ENCODE measurements at places on chromosomes 11 and 22.

- no peak for DNase-seq
Observed at GRCh38 chr11:35017528-35018342, 101.3 kb downstream of the PDHX start.

DNA sequence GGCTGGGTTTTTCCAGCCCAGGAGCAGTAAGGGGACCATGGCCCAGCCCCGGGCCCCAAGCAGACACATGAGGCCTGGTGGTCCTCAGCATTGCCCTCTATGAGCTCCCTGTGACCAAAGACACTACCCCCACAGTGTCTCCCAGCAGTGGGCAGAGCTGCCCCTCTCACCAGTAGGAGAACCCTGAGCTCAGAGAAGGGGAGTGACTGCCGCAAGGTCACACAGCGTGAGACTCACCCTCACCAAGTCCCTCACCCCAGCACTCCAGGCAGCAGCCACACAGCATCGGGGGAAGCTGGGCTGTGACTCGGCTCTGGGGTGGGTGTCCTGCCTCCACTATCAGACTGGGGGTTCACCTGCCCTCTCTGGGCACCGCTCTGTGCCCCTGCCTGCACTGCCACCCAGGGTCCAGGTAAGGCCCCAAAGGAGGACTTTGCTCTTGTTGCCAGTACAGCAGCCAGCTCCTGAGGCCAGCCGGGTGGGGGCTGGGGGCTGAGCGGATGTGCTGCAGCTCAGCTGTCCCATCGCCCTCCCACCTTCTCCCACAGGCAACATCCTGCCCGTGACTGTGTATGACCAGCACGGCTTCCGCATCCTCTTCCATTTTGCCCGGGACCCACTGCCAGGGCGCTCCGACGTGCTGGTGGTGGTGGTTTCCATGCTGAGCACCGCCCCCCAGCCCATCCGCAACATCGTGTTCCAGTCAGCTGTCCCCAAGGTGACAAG, 7.9 kb upstream of the SH3BP1 start:
- DNase-seq: no peak

DNA sequence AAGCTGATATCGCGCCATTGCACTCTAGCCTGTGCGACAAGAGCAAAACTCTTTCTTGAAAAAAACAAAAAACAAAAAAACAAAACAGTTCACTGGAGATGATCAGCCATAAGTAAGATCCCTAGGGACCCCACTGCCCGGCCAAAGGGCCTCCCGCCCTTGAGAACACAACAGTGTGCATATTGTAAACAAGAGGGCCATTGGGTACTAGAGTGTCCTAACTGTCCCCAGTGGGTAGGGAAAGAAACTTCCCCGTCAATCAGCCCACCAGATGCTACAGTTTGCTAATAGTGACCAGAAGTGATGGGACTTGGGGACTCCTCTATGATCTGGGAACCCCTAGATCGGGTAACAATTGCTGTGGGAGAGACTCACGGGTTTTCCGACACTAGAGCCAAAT, 3.7 kb upstream of the ACY3 start:
- no peak for DNase-seq

- DNase-seq: no peak
Observed at GRCh38 chr11:83493917-83494316, 207.8 kb upstream of the CCDC90B start.

DNA sequence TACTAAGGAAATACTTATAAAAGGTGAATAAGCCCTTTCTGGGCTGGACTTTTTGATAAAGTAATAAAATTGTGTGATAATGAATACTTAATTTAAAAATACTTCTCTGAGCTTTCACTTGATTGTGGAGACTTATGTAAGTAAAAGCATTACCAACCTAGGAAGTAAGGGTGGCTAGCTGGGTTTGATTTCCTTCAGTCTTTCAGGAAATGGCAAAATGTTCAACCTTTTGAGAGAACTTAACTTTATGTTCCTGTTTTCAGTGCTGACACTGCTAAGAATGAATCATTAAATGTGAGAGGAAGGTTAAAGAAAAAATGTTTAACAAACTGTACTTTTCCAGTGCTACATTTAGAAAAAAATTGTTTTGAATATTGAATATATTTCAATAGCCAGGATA, 900.3 kb downstream of the METTL15 start:
- DNase-seq: no peak

- DNase-seq: no peak
Observed at GRCh38 chr11:43217849-43218248, 93.9 kb upstream of the API5 start.

- DNase-seq: no peak
Observed at GRCh38 chr11:93668171-93668570, 6.7 kb downstream of the CEP295 start.

GRCh38 chr11:129644326-129644725, 171.3 kb upstream of the TMEM45B start:
- DNase-seq: no peak

GRCh38 chr11:17641792-17642350, 77.5 kb upstream of the MYOD1 start:
- no peak for DNase-seq

GRCh38 chr11:34707462-34707840, 86.6 kb downstream of the EHF start:
- DNase-seq: no peak

- DNase-seq: no peak
Observed at GRCh38 chr22:50531962-50532674, 2.3 kb upstream of the TYMP start.

DNA sequence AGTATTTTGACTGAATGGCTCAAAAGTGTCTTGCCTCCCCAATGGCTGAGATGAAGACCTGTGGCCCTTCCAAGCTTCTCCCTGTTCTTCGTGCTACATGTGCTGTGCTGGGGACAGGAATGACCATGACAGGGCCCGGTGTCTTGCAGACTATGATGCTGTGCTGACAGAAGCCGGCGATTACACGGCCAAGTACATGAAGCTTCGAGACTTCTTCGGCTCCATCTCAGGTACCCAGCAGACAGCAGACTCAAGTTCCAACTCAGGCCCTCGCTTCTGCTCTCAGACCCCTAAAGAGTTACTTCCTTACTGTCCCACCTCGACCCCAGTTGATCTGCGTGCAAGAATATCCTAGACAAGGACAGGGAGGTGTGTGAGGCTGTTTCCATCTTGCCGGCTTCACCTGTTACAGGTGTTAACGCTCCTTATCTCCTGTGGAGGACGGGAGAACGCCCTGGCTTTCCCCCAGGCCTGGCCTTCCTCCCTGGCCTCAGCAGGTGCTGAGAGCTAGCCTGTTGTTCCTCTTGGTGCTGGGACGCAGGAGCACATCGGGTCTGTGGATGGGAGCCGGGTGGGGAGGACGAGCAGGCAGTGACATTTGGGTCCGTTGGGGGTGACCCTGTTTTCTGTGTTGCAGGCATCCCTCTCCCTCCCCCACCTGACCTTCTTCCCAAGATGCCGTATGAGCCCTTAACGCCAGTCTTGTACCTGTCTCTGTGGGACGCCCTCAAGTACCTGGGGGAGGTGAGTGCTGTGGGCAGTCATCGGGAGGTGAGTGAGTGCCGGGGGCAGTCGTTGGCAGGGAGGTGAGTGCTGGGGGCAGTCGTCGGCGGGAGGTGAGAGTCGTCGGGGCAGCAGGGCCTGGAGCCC, 38.1 kb downstream of the GLB1L2 start:
- no peak for DNase-seq

GRCh38 chr22:45537734-45538181, 35.1 kb downstream of the FBLN1 start:
- peak; percentile 50 for DNase-seq

DNA sequence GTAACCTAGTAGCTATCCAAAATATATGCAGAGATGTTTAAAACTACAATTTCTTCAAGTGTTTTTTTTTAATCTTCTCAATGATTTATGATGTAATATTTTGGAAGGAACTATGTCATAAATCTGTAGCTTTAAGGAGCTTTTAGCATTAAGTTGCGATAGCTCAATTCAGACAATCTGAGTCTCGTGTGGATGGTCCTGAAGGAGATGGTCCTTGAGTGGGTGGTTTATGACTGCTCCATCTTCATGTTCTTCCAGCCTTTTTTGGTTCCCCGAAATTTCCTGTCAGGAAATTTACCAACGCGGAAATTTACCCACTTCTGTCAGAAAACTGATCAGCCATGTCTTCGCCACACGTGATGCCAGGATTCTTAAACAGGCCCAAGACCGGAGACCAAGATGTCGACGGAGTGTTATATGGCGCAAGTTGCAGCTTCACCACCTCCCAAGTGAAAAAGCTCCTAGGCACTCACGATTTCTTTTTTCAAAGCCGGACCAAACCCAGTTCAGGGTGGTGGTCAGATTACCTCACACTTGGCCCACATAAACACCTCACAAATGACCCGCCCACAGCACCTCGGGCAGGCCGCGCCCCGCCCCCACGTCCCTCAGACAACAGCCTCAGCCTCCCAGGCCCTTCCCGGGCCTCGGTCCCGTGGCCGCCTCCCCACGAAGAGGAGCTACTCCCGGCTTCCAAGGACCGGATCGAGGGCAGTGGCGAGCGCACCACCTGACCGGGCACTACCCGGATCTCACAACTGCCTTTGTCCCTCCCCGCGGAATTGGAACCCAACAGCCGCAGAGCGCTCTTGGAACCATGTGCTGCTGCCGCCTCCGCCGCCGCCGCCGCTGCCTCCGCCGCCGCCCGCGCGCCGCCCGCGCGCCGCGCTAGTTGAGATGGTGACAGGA, at the start of gene MORC2:
Gene MORC2, minus strand, starts transcription at position 760 of the 909 bp plus-strand sequence. CDS start 885 bp downstream, outside the sequence.
- DNase-seq: peak; percentile 8

DNA sequence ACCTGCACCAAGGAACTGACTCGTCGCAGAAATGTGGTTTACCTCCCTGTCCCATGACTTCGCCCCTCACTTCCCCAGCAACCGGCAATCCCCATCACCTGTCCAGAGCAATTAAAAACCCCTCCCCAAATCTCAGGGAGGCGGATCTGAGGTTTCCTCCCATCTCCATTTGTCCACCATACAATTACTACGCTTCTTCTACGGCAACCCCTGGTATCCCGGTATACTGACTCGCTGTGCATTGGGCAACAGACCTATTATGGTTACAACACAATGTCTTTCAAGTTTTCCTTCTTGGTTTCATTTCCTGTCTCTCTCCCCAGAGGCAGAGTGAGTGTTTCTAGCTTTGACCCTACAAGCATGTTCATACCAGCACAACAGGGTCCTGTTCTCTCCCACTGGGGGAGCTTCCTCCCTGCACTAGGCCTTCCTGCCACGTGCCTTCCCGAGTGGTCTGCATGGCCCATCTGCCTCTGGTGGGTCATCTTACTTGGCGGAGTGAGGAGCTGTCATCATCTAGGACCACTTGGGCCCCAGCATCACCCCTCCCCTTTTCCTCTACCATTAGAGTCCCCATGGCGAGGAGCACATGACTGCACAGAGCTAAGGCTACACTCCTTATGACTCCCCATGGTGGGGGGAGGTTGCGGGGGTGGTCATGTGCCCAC, 30.3 kb upstream of the NAP1L4 start:
- no peak for DNase-seq

DNA sequence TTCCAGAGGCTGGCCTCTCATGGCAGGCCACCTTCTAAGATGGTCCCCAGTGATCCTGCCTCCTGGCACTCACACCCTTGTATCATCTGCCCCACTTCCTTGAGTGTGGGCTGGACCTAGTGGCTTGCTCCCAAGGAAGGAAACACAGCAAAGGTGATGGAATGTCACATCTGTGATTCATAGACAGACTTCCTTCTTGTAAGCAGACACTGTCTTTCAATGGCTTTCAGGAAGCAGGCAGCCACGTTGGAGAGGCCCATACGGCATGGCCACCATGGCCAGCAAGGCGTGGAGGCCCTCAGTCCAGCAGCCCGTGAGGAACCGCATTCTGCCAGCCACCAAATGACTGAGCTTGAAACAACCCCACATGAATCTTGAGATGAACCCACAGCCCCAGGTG, 11.3 kb downstream of the LMO1 start:
- DNase-seq: no peak

- DNase-seq: no peak
Observed at GRCh38 chr11:58727415-58727797, 4.3 kb downstream of the GLYAT start.

- DNase-seq: no peak
Observed at GRCh38 chr11:126197277-126197939, 14.0 kb downstream of the RPUSD4 start.

GRCh38 chr22:34055525-34056200, 135.4 kb upstream of the LARGE1 start:
- no peak for DNase-seq

DNA sequence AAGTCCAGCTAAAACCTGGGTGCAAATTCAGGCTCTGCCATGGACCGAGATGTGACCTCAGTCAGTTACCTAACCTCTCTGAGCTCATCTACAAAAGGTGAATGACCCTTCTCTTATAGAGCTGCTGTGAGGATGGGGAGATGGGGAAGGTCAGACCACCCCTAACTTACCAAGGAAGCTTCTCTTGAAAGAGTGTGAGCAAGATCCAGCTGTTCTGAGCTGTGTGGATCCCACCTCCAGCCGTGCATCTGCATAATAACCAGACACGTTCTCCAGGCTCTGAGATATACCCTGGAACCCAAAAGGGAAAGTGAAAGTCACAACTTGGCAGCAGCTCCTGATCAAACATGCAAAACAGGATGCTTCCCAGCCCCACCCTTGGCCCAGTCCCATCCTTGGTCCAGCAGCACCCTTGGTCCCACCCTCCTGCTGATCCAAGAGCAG, at the start of gene APOL3:
Gene APOL3, minus strand, starts transcription at position 257 of the 444 bp plus-strand sequence. CDS start 11,700 bp downstream, outside the sequence.
- no peak for DNase-seq

- no peak for DNase-seq
Observed at GRCh38 chr22:27801616-27802345, at the start of gene MN1. Gene MN1, minus strand, starts transcription at chr22:27801756. Its CDS starts 1,213 bp downstream, at chr22:27800543.

- DNase-seq: no peak
Observed at GRCh38 chr11:122330279-122330965, 214.4 kb upstream of the BLID start.

DNA sequence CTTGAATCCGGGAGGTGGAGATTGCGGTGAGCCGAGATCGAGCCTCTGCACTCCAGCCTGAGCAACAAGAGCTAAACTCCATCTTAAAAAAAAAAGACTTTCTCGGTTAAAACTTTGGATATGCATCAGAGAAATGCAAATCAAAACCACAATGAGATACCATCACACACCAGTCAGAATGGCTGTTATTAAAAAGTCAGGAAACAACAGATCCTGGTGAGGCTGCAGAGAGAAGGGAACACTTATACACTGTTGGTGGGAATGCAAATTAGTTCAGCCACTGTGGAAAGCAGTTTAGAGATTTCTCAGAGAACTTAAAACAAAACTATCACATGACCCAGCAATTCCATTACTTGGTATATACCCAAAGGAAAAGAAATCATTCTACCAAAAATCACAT, 619.4 kb upstream of the KIRREL3 start:
- no peak for DNase-seq

All from NCI-H748 treated with DMSO at 0.1 percent for 48 hours (cell line).